ENCODE measurements at places on chromosomes 3 and 15.
A peak's percentile ranks its signal among the peaks of the same experiment; 100 is the strongest.

- DNase-seq, result peak; percentile 87
These were observed 23.8 kb downstream of the TMEM45A start for GRCh38 chr3:100516232-100516631.

DNA sequence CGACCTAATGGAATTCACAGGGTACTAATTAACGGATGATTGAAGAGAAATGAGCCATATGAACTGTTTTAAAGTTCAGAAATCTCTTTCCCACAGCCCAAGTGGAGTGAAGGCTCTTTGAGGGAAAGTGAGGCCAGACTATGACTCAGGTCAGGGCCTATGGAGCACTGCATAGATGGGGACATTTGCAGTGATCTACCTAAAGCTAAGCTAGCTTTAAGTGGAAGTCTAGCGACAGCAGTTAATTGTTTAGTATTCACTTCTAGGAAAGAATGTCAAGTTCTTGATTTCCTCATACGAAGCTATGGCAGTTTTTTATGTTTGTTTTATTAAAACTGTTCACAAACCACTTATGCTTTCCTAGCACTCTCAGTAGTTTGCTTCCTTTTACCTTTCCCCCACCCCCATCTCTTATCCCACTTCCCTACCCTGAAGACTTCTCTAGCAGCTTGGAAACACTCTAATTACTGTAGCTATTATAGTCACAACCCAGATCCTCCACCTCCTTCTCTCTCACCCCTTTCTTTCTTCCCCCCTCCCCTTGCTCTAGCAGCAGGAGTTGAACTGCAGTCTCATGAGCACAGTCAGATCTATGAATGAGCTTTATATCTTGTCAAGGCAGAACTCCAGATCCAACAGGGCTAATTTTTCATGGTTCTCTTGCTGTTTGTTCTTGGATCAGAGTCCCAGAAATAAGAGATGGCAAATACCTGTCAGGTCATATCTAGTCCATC is 6.2 kb downstream of the ZNF609 start:
- DNase-seq, result no peak

DNA sequence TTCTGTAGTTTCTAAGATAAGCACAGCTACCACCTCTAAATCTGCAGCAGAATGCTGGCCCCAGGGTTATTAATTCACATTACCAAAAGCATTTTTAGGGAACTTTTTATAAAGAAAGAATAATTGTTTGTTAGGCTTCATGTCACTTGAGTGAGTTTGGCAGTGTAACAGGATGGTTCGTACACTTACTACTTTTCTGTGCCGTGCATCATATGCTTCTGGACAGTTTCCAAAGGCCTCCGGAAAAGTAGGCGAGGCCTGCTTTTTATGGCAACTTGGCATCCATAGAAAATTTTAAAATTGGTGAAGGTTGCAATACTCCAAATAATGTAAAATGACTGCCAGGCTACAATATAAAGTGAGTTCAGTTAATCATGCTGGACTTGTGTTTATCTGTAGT is 30.0 kb downstream of the NIPA2 start:
- no peak for DNase-seq

GRCh38 chr3:167901138-167901537 is 165.6 kb downstream of the SERPINI1 start:
- no peak for DNase-seq

- DNase-seq, result peak; percentile 60
These were observed 308.5 kb downstream of the ROBO2 start for GRCh38 chr3:77348244-77348855.

GRCh38 chr3:161253711-161254110 is 32.6 kb downstream of the NMD3 start:
- DNase-seq, result no peak

- peak; percentile 97 for DNase-seq
These were observed 487.6 kb downstream of the NAALADL2 start for GRCh38 chr3:175346573-175347356.

DNA sequence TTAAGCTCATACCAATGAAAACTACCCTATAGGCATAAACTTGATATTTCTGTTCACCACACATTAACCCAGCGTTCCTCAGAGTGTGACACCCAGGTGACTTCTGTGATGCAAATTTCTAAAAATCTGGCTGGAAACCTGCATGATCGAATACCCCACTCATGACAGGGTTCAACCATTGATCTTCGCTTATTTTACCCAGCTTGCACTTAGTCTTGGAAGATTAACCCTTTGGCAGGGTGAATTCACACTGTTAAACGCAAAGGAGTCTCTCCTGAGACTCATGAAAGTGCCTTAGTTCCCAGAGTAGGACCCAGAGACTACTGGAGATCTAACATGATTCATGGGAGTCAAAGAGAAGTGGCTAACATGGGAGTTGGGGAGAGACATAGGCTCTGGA is 391.6 kb downstream of the MECOM start:
- DNase-seq, result no peak

DNA sequence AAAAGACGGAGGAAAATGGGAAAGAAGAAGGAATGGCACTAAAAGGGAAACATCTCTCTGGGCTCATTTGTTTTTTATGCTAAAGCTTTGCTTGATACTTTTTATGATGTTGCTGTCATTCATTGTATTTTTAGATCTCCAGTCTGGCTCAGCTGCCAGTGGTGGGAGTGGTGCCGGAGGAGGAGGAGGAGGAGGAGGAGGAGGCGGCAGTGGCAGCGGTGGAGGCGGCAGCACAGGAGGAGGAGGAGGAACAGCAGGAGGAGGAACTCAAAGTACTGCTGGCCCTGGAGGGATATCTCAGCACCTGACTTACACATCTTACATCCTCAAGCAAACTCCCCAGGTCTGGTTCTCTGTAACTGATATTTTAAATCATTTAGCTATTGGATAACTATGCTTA is 49.6 kb downstream of the MAP6D1 start:
- peak; percentile 40 for DNase-seq

DNA sequence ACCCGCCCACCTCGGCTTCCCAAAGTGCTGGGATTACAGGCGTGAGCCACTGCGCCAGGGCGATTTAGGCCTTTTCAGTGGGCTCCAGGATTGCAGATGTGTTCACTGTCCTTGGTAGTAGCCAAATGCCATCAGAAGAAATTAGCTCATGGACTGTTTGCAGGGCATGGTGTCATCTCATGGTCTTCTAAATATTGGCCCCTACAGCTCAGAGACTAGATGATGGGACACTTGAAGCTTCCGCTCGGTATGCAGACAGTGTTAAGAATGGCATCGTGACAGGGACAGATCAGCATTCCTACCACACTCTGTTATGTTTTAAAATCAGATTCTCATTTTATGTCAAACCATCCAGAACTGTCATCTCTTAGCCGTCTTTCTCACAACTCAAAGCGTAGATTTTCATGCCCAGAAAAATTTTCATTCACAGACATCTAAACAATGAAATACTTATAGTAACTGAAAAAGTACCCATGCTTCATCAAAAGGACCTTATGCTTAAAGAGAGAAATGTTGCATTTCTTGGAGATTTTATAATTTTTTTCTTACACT is 24.9 kb downstream of the SLCO3A1 start:
- DNase-seq, result no peak

GRCh38 chr3:94619643-94620042 is 556.8 kb downstream of the NSUN3 start:
- no peak for DNase-seq

DNA sequence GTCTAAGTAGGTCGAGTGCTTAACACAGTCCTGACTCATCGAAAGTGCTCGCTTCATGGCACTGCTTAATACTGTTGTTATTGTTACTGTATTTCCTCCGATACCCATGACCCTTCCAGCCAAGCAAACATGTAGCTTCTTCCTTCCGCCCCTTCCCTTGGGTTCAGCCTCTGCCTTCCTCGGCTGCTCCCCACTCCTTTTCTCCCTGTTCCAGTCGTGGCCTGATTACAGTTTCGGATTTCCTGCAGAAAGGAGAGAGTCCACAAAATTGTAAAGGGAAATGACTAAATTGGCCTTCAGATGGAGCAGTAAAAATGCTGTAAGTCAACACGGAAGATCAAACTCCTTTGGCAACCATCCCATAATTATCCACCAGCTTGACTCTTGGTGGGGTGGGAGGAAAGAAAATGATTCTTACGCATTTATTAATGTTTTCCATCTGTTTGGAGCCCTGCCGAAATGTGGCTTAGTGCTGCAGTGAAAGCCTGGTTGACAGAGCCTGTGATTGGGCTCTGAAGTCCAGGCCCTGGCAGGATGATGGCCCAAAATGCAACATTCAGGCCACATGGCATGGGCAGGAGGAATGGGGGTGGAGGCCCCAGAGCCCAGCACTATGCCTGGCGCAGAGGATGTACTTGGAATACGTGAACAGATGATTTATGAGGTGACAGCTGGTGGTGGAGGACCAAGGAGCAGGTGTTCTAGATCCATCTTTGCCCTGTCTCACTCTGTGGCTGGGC is 37.6 kb downstream of the FAM3D start:
- DNase-seq, result peak; percentile 92

- DNase-seq, result no peak
These were observed 69.1 kb downstream of the CHCHD6 start for GRCh38 chr3:126773167-126773566.

- DNase-seq, result peak; percentile 78
These were observed 27.3 kb upstream of the DMXL2 start for GRCh38 chr15:51649659-51650521.

GRCh38 chr15:100842756-100843730 is 36.6 kb upstream of the ALDH1A3 start:
- DNase-seq, result peak; percentile 82

GRCh38 chr3:44242721-44243120 is 1.0 kb downstream of the TOPAZ1 start:
- DNase-seq, result no peak

DNA sequence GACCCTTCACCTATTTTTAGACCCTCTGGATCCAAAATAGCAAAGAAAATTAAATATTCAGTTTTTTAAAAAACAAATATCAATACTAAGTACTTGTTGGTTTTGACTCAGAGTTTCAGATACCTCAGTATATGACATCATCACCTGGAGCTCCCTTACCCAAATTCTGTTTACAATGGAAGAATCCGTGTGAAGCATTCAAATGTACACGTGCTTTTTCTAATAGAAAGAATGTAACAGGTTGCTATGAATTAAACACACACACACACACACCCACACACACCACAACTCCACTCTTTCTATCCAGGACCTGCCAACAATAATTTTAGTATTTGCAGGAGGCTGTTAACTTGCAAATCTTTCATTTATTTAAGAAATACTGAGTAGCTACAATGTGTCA is 221.8 kb downstream of the THRB start:
- peak; percentile 29 for DNase-seq

- DNase-seq, result no peak
These were observed 43.2 kb upstream of the PIK3R4 start for GRCh38 chr3:130789782-130790322.

DNA sequence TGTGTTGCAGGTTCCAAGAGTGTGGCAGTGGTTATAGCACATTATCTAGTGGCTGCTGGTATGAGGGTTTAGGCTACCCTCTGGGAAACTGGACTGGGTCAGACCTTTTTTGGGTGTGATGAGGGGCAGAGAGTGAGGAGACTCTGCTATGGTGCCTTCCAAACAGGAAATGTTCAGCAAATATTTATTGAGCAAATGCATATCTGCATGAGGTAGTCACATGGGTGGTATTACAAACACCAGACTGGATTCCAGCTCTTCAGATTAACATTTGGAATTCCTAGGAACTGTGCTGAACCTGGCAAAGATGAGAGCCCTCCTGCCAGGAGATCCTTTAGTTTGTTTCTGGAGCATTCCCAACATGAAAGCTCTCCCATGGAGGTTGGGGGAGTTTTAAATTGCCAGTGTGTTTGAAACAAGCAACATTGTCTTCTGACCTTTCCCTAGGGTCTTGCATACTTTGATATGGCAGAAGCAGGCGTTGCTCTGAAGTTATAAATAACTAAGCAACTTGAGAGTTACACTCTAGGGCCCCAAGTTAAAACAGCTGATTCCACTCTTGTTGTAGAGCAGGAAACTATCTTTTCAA is 341.2 kb upstream of the C2CD4B start:
- peak; percentile 35 for DNase-seq

DNA sequence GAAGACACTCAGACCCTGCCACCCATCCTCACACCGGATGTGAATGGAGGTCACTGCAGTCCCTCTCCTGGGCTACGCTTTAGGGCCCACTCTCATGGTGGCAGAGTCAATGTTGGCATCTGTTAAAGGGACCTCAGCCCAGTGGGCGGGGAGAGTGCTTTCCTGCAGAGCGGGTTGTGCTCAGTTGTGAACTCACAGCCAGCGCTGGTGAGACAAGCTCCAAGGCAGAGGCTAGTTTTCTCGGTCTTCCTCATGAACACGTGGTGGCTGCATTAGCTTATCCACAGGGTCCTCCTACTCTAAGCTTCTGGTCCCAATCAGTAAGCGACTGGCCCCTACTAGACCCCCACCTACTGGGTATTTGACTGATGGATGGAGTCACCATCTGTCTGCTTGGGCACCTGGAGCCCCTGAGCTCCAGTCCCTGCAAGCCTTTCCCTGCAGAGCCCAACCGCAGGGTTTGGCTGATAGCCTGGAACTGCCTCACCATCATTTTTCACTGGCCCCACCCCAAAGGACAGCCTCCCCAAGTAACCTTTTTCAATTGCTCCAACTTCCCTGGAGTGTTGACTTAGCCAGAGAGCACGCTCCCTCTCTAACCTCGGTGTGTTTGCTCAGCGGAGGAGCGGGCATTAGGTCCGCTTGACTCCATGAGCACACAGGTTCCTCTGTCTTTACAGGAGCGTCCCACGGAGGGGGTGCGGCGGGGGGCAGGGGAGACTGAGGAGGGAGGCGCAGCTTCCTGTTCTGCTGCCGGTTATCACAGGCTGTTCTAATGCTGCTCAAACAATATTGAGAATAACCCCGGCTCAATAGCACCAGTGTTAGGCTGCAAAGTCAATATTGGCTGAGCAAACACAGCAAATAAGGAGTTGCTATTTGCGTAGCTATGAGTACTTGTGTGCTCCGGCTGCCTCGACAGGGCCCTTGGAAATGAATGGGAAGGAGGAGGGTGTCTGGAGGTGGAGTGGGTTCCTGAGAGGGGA is 141.7 kb downstream of the RPLP1 start:
- peak; percentile 58 for DNase-seq

GRCh38 chr3:131807822-131808221 is 227.0 kb downstream of the CPNE4 start:
- no peak for DNase-seq

DNA sequence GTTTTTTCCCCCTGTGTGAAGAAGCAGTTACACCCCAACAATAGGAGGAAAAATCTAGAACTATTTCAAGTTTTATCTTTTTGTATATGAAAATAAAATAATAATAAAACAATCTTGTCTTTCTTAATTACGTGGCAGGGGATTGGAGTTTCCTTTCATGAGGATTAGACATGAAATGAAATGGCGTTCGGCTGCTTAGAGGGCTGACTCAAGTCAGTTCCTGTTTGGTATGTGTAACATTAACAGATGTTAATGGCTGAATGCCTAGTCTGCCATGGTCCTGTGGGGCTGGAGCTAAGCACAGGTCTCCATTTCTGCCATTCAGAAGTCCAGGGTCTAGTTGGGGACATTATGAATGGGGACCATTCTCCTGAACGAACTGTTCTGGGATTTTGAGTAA is 3.1 kb upstream of the EXOG start:
- peak; percentile 78 for DNase-seq

DNA sequence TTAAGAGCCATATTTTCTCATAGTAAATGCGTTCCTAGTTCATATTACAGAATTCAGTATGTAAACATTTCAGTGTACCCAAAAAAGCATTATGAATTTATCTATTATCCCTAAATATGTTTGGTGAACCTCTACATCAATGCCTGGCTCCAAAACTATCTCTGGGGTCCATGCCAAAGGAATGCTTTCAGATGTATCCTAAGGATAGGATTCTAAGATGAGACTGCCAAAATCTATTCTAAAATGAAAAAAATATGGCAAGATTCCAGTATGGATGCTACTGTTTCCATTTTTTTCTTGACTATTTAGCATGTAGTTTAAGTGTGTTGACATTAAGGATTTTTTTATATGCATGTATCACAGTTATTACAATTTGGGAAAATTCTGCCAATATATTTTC is 18.8 kb downstream of the EIF5A2 start:
- DNase-seq, result no peak

- peak; percentile 48 for DNase-seq
These were observed 37.8 kb upstream of the IL20RB start for GRCh38 chr3:136919799-136920580.
